Natural killer cell (primary cell): ENCODE measurements at places on chromosomes 3 and 15. TPM values are rescaled to one million over a fixed set of nuclear protein-coding genes. Genes with fewer than 3 reads are reported as not detected.

Gene GLCE
- 4.5 TPM for total RNA-seq

GRCh38 chr3:190862209-190863118, at the start of gene GMNC:
GMNC (minus strand) TSS chr3:190862694; CDS start chr3:190862615, 79 bp downstream.
- no peak within 1 kb of the TSS for H3K4me3 ChIP-seq
- H3K36me3 ChIP-seq: no peaks in the 10 kb centered on the region
- peaks cover 3% of the 10 kb centered on the region for H3K4me1 ChIP-seq
- H3K27me3 ChIP-seq: peaks cover 9% of the 10 kb centered on the region
- H3K27ac ChIP-seq: no peak within 1 kb of the TSS

GRCh38 chr3:60652829-60653228, 598.4 kb downstream of the FHIT start:
- no peaks in the 10 kb centered on the region for H3K27me3 ChIP-seq
- no peak overlapping the region for H3K27ac ChIP-seq
- H3K4me1 ChIP-seq: no peaks in the 10 kb centered on the region
- H3K36me3 ChIP-seq: no peaks in the 10 kb centered on the region
- no peak overlapping the region for H3K4me3 ChIP-seq

Gene GOLGA6A
- total RNA-seq: 0.82 TPM

GRCh38 chr3:188465311-188465710, 311.4 kb downstream of the LPP start:
- H3K4me1 ChIP-seq: no peaks in the 10 kb centered on the region
- no peaks in the 10 kb centered on the region for H3K36me3 ChIP-seq
- no peak overlapping the region for H3K27ac ChIP-seq
- no peak for DNase-seq
- H3K27me3 ChIP-seq: no peaks in the 10 kb centered on the region

DNA sequence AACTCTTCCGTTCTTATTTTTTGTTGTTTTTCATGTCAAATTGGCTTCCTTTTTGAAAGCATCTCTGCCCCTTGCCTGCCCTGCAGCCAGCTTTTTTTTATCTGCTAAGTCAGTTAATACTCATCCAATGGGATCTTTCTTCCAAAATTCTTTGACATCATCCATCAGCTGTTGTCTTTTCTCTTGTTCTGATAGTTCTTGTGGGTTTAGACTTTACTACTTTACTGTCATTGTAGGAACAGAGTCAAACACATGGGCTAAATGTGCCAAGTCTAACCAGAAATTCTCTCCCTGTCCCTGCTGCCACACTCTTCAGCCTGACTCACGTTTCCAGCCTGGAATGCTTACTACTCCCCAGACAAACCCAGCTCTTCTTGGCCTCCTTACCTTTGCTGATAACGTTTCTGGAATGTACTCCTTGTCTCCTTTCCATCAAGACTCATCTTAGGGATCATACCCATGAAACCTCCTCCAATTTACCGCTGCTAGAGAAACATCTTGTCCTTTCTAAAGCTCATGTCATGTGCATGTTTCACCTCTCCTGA, 10.7 kb upstream of the VPS8 start:
- peaks cover 9% of the 10 kb centered on the region for H3K4me1 ChIP-seq
- no peak for DNase-seq
- peaks cover 4% of the 10 kb centered on the region for H3K27me3 ChIP-seq
